Esophagus squamous epithelium (tissue), 5 donors: ENCODE measurements at places on chromosomes 6 and 20.

GRCh38 chr6:17865798-17866725 is 121.4 kb downstream of the KIF13A start:
- DNase-seq = no peak

GRCh38 chr20:6735942-6736845 is 31.3 kb upstream of the BMP2 start:
- no peak for DNase-seq

GRCh38 chr6:83265384-83265783 is 72.2 kb downstream of the RWDD2A start:
- DNase-seq = no peak

GRCh38 chr6:128305228-128305627 is 215.2 kb downstream of the PTPRK start:
- no peak for DNase-seq

- no peak for DNase-seq
These were observed 223.8 kb downstream of the NRN1 start for GRCh38 chr6:5782783-5783547.

DNA sequence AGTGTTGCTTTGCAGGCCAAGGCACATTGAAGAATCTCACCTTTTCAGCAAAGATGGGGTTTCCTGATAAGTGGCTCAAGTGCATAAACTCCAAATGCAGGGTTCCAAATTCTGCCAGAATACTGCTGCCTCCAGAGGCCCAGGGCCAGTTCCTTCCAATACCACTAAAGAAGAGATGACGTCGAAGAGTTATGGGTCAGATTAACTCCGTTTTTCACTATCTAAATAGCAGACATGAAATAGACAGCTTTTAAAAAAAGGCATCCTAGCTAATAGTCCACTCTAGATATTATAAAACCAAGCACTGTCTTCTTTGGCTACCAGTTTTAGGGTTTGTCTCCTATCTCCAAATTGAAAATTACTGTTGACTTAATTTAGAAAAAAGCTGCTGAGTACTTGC is 126.3 kb upstream of the FAM184A start:
- no peak for DNase-seq

GRCh38 chr6:1363729-1364572 is 25.4 kb upstream of the FOXF2 start:
- DNase-seq = no peak

DNA sequence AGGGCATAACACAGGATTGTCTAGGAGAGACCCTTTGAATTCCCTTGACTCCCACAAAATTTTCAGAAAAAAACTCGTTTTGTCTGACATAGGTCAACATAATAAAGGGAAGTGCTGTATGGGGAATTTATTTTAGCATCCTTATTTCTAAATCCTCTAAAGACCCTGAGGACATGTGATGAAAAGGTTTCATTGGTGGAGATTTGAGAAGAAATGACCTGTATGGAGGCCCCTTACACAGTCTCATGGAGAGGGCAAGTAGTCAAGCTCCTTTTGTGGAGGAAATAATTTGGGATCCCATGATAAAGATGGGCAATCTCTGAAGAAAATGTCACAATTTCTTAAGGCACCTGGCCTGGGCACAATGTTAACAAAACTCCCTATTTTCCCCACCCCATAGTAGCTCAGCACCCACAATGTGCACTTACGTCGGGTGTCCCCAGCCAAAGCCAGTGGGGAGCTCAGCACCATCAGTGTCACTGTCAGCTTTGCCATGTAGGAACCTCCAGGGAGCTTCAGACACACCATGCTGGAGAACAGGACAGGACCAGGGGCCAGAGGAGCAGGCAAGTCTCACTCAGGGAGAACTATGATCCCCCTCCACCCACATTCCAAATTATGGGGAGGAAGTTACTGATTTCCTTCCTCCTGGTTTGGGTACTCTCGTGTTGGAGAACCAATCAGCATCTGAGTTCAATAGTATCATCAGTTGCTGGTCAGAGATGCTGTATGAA is at the start of gene HLA-DRB5:
HLA-DRB5 (minus strand) TSS at position 591 of the 734 bp plus-strand sequence; CDS start at position 528, 63 bp downstream.
- no peak for DNase-seq
